Activated CD8-positive, alpha-beta memory T cell treated with anti-CD3 and anti-CD28 coated beads, Interleukin-2, amount 50 U/mL, for 4 hours (primary cell): ENCODE measurements at places on chromosomes 16 and 17.
A peak's percentile ranks its signal among the peaks of the same experiment; 100 is the strongest.

DNA sequence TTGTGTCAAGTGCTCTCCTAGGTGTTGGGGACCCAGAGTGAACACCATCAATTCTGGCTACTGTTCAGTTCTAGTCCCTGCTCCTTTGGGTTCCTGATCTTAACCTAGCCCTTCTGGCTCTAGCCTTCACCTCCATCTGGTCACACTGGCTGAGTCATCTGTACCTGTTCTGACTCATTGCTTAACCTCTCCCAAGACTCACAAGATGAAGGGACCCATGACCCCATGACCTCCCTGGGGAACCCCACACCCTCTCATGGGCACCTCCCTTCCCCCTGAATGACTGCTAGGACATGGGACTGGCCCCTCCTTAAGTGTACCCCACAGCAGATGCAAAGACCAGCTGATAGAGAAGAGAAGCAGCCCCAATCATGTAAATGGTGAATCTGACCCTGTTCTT, 345.8 kb upstream of the CDH5 start:
- no peak for DNase-seq

DNA sequence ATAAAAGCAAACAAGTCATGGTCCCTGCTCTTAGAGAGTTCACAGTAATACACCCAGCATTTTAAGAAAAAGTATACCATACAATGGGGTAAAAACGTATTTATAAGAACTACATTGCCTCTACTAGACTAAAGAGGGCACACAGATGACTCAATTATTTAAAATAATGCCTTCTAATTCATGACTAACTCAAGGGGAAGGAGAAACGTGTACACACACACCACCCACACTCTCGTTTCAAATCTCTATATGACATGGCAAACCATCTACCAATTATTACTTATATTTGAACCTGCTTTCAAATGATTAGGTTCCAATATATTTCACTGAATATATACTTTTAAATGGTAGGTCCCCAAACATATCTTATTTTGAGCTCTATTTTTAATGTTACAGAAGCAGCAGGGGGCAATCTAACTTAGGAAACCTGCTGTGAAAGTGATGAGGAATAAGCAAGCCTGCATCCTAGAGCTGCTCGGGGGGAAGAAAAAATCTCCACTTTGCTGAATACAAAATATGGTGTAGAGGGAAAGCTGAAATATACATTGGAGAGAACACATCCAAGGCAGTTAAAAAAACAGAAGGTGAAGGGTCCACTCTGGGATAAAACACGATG, 232.4 kb upstream of the PSMD7 start:
- DNase-seq, result no peak

DNA sequence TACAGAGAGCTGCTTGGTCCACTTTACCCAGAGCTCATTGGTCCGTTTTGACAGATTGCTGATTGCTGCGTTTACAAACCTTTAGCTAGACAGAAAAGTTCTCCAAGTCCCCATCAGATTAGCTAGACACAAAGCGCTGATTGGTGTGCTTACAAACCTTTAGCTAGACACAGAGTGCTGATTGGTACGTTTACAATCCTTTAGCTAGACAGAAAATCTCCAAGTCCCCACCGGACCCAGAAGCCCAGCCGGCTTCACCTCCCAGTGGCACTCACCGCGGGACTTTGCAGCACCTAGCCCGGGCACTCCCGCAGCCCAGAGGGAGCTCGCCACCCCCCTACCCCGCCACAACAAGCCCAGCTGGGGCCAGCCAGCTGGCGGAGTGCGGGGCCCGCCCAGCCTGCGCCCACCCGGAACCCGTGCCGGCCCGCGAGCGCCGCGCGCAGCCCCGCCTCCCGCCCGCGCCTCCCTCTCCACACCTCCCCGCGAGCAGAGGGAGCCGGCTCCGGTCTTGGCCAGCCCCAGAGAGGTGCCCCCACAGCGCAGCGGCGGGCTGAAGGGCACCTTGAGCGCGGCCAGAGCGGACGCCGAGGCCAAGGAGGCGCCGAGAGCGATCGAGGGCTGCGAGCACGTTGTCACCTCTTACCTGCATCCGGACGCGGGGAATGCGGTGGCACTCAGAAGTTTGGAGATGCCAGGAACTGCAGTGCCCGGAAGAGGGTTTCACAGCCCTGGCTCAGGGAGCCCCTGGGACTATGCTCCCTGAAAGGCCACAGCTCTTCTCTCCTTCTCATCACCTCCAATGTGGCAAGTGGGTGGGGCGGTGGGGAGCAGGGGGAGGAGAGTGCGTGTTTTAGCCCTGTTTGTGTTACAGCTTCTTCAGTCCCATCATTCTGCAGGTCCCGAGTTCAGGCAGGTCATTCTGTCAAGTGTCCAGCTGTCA, 1504.5 kb downstream of the CDH11 start:
- no peak for DNase-seq

DNA sequence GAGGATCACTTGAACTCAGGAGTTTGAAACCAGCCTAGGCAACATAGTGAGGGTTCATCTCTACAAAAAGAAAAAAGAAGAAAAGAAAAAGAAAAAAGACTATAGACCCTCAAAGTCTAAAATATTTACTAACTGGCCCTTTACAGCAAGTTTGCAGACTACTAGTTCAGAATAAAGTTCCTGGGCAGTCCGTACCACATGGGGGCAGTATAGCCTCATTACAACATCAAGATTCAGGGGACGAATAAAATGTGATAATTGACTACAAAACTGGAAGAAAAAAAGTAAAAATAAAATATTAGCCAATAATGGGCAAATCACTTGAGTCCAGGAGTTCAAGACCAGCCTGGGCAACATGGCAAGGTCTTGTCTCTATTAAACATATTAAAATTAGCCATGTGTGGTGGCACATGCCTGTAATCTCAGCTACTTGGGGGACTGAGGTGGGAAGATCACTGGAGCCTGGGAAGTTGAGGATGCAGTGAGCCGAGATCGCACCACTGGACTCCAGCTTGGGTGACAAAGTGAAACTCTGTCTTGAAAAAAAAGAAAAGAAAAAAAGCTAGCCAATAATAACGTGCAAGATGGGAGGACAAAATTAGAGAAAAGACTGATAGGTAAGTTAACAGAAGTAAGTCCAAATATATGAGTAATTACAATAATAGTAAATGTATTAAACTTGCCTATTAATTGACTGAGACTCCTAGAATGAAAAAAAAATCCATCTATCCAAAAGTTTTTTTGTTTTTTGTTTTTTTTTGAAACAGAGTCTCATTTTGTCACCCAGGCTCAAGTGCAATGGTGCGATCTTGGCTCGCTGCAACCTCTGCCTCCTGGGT, 129.4 kb upstream of the SEC14L1 start:
- DNase-seq, result peak; percentile 52

DNA sequence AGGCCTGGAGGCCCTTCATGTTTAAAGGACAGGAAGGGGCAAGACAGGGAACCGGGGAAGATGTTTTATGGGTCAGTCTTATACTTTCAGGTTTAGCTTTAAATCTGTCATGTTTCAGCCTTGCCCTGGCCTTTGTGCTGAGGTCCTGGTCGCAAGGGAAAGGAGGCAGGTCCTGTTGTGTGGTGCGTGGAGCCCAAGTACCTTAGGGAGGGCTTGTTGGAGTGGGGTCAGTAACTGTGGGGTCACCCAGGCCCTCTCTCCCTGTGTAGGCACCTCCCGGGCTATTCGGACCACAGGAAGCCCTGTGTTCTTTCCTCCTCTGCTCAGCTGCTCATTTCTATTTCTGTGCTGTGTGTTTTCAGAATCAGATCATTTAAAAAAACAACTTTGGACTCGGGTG, 42.7 kb downstream of the MPRIP start:
- DNase-seq, result no peak

- DNase-seq, result no peak
Measured at GRCh38 chr16:30621765-30622164, 11.6 kb upstream of the ZNF689 start.

DNA sequence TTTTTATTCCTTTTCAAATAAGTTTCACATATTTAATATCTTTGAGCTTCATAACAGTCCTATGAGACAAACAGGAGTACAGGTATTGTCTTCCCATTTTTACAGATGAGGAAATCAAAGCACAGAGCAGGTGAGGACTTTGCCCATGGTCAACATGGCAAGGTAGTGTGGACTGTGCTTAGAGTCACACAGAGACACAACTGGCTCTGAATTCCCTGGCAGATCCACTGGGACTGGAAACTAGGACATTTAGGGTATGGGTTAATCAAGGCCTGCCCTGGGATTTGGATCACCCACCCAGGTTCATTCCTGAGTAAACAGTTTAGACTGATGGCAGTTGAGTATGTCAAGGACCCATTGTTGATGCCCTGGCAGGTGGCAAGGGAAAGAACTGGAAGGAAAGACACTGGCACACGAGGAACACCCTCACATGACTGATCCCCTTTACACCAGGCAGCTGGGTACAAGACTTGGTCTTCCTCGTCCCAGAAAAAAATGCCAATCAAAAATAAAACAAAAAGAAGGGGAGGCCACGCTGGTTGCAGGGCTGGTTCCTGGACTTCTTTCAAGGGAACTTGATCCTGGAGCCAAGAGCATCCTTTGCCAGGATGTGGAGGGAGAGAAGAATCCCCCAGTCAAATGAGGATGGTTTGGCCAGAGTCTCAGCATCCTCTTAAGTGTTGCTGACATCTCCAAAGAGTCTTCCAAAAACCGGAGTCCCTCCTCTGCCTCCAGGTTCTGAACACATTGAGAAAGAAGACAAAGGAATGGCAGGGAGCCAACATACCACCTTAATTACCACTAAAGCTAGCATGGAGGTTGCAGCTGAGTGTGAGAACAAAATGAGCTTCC, 34.9 kb downstream of the CHD9 start:
- DNase-seq, result no peak

DNA sequence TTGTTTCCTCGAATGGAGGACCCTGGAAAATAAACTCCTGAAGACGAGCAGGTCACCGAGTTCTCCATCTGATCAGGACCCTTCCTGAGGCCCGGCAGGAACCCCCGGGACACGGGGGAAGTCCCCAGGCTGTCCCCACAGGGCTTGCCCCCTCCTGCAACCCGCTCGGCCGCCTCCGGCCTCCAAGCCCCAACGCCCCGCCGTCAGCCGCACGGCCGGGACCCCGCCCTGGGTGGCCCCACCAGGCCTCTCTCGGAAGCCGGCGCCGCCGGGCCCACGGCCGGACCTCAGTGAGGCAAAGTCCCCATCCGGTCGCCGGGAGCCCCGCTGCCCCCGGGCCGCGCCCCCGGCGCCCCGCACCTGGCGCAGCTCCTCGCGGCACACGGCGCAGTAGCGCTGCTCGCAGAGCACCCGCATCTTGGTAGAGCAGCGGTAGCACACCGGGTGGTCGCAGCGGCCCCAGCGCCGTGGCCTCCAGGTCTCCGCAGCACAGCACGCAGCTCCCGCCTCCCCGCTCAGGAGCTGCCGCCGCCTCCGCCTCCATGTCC, 383 bp downstream of the ZNF598 start:
- DNase-seq, result no peak

GRCh38 chr16:68406458-68407152, 41.7 kb downstream of the SMPD3 start:
- DNase-seq, result no peak

- DNase-seq, result no peak
Measured at GRCh38 chr16:89090182-89090630, 3.4 kb upstream of the ACSF3 start.

- peak; percentile 50 for DNase-seq
Measured at GRCh38 chr17:40582328-40582901, 17.1 kb upstream of the CCR7 start.

DNA sequence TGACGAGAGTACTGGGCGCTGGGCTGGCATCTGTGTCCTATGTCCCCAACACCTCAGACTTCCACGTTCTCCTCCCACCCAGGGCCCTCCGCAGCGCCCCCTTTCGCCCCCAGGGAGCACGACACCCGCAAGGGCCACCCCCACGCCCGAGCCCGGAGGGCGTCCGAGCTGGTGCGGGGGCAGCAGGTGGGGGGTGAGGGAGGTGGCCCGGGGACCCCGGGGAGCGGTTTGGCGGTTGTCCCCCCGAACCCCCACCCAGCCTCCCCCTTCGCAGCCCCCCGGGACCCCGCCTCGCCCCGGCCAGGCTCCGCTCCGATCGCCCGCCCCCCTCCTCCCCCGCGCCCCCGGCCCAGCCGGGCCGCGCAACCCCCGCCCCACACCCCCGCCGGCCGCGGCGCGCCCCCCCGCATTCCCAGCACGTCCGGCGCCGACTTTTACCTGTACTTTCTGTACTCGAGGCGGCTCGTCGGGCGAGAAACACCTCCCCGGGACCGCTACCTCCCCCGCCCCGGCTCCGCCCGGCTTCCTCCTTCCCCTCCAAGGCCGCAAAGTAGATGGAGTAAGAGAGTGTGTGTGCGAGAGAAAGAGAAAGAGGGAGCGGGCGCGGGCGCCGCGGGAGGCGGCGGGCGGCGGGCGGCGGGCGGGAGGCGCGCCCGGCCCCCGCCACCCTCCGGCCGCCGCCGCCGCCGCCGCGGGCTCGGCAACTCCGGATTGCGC, 901 bp downstream of the CDYL2 start:
- peak; percentile 41 for DNase-seq

- no peak for DNase-seq
Measured at GRCh38 chr16:67555795-67556212, 6.5 kb upstream of the CTCF start.

DNA sequence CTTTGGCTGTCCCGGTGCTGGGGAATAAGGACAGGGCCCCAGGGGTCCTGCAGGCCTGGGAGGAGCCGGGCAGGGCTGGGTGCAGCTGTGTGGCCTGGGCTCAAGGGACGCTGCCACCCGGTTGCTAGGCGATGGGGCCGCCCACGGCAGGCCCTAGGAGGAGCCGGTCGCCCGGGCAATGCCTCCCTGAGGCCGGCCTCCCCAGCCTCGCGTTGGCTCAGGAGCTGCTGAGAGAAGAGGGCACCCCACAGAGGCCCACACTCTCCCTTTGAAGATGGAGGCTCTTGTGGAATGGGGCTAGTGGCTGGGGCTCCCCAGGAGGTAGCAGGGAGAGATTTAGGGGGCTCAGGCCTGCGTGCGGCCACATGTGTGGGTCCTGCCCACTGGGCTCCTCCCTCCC, at the start of gene CIBAR2:
Gene CIBAR2 (minus strand): TSS at position 109 of the 400 bp plus-strand sequence. CDS start 120 bp downstream, outside the sequence.
- no peak for DNase-seq

GRCh38 chr17:70636517-70637133, 467.3 kb downstream of the KCNJ2 start:
- no peak for DNase-seq

DNA sequence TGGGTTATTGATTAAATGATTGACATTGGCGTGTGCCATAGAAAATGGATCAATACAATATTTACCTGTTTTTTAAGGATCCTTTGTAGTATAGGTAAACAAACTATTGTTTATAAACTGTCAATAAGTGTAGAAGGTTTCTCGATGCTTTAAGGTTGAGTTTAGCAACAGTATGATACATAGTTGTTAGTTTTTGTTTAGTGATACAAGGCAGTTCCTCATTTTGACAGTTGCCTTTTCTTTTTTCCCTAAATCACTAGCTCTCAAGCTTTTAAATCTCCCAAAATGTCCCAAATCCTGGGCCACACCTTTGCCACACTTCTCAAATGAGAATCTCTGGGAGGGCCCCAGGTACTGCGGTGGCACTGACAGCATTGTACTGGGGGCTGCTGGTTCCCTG, 57.3 kb downstream of the EPN2 start:
- no peak for DNase-seq
